ENCODE measurements at places on chromosomes 1 and 21.

DNA sequence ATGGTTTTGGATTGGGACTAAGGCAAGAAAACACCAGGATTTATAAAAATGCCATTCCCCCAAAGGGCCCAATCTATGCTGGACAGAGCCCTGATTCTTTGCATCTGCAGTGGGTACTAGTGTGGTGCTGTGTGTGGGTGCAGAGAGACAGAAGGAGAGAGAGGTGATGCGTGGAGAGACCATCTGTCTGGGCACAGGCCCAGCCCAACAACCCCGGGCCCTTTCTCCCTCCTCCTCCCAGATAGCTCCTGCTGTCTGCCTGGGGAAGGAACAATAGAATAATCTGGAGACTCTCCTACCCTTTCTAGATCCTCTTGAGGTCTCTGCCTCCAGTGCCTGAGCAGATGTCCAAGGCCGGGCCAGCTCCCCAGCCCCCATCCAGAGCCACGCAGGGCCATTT, 15.1 kb downstream of the KIAA1614 start:
- no peak for DNase-seq

DNA sequence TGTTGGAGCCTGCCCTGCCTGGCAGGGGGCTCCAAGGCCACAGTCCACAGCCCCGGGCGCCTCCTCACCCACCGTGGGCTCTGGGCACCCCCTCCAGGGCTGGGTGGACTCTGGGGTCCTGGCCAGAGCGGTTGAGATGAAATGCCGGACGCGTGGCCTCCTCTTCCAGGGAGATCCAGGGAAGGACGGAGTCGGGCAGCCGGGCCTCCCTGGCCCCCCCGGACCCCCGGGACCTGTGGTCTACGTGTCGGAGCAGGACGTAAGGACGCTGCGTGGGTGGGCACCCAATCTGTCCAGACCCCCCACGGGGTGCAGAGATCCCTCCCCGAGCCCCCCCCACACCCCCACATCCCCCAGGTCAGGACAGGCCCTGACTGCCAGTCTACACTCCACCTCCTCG, 51.2 kb downstream of the SLC19A1 start:
- no peak for DNase-seq

DNA sequence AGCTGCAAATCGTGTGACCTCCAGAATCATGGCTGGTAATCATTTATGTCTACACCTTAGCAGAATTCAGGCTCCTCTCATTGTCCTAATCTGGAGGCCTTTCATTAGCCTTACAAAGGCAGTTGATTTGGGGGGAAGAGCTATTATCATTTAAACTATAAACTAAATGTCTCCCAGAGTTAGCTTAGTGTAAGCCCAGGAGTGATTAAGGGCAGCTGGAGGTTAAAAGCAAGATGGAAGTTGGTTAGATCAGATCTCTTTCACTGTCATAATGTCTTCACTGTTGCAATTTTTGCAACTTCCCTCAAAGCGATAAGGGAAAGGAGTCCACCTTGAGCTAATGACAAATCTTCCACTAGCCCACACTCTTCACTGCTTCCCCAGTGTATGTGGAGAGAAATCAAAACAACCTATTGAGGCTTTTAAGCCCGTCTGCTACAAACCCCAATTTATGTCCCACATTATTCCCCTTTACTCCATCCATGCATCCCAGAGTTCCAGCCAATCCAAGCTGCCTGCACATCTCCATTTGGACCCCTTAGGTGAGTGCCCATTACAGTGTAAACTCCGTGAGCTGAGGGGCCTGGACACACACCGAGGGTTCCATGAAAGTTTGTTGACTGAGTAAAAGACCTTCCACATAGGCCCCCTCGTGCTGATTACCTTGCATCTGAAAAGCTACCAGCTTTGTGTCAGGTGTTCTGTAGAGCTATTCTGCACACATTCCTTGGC, 61.5 kb upstream of the KLHDC7A start:
- DNase-seq, result no peak

DNA sequence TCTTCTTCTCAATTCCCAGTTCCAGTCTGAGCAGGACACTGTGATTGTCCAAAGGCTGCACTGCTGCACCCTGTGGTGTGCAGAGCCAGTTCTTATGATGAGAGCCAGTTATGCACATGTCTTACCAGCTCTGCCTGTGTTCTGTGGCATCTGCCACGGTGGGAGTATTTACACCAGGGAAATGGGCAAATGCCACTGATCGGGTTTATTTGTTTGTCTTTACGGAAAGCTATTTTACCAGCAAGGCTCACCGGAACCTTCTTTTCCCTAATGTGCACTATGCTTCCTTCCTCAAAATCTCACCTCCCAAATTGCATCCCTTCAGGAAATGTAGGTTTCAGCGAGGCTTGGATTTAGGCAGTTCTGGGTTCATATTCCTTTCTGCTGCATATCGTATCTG, 49.0 kb downstream of the EVA1C start:
- DNase-seq, result no peak

DNA sequence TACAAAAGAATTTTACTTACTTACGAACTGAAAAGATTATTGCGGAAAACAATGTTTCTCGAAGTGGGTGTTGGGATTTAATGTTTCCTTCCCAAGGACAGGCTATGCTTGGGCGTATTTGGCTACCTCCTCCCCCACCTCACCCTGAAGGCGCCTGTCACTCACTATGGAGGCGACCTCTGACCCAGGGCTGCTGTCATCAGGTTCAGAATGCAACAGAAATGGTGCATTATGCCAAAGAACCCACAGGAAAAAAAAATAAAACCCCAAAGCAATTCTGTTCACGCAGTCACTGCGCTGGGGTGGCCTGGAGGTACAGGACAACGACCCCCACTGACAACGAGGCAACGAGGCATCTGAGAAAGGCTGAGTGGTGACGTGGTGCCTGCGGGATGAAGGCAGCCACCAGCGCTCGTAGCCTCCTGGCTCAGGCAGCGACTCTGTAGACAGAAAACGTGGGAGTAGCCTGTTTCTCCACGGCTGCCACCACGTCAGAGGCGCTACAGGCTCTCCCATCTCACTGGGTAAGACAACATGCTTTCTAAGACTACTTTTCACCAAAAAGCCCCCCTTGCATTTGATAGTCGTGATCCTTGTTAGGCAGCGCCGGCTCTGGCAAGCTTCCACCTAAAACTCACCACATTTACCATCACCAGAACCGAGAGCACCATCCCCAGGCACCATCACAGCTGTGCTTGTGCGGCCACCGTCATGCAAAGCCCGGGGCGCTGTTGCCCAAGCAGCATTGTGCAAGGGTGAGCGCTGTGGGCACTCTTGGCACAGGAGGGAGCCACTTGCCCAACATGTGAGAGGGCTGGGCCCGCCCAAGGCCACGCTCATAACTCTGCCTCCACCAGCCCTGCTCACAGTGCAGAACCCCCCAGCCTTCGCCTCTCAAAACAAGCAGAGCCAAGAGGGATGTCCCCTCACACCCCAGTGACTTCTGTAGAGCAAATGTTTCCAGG, 14.3 kb downstream of the NADK start:
- DNase-seq, result peak; percentile 14

DNA sequence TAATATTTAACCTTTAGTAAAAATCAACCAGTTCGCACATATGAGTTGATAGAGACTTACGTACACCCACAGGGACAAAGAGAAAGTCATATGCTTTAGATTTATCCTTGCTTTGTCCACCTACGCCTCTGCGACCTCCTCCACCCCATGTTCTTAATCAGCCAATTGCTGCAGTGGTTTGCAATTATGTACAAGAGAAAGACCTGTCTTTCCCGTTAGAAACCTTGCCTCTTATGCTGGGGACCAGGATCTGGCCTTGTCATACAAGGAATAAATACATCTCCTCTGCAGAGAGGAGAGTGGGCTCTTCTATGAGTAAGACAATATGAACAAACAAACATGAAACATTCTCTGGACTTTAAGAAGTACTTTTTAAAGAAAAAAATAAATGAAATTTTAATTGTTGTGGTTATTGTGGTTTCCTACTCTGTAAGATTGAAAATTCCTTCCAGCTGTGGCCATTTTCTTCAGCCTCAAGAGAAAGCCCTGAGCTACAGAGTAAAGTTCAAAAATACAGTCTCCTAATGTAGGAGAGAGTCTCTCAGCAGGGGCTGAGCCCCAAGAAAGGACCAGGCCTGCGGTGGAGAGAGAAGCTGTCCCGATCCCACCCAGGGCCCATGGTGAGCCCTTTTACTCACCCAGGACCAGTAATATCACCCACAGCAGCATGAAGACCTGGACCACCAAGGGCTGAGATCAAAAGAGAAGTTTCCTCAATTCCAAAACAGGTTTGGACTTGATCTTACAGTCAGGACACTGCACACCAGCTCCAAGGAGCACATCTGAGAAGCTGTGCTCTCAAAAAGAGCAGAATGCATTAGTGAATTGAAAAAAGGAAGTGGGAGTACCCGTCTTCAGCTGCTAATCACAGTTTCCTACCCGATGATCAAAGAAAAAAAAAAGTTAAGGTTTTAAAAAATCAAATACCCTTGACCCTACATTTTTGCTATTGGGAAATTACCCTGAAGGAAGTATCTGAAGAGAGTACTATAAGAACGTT, at the start of gene FCRL5:
FCRL5 (minus strand) TSS at position 822 of the 1,000 bp plus-strand sequence; CDS start at position 669, 153 bp downstream.
- DNase-seq, result no peak

GRCh38 chr1:193222056-193222615, 35.7 kb upstream of the B3GALT2 start:
- DNase-seq, result no peak

GRCh38 chr1:62654744-62655143, 33.4 kb downstream of the DOCK7 start:
- DNase-seq, result no peak

Data from EL (cell line).